ENCODE measurements at places on chromosomes 16 and 17. TPM values are rescaled to one million over a fixed set of nuclear protein-coding genes. Genes with fewer than 3 reads are reported as not detected.

DNA sequence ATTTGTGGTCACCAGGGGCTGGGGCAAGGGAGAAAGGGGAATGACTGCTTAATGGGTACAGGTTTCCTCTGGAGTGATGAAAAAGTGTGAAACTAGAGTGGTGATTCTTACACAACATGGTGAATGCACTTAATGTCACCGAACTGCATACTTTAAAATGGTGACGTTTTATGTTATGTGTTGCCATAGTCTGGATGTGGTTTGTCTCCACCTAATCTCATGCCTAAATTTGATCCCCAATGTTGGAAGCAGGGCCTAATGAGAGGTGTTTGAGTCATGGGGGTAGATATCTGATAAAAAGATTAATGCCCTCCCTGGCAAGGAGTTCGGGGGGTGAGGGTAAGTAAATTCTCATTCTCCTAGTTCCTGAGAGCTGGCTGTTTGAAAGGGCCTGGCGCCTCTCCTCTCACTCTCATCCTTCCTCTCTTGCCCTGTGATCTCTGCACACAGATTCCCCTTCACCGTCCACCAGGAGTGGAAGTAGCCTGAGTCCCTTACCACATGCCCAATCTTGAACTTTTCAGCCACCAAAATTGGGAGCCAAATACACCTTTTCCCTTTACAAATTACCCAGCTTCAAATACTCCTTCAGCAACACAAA, 15.3 kb downstream of the XPO6 start:
- DNase-seq: no peak

TLE7 gene
- total RNA-seq: not detected

GRCh38 chr16:35146723-35147458, 1687.5 kb downstream of the TP53TG3F start:
- no peak for DNase-seq

GRCh38 chr17:40533896-40534295, 31.4 kb downstream of the CCR7 start:
- DNase-seq: no peak

ZFP90 gene
- 36.0 TPM for total RNA-seq

DNA sequence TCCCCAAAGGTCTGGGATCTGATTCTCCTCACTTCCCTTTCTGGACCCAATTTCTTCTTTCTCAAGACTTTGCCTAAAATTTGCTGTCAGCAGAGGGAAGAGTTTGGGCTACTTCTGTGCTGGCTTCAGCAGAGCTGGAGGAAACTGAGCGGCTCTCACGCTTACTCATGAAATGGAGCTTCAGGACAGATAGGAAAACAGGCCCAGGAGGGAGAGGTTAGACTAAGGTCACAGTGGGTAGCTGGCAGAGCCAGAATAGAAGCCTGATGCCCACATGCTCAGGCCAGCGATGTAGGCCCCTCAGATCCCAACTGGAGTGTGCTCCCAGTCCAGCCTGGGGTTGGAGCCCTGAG, 593 bp downstream of the SLC38A7 start:
- peak; percentile 20 for DNase-seq

DNA sequence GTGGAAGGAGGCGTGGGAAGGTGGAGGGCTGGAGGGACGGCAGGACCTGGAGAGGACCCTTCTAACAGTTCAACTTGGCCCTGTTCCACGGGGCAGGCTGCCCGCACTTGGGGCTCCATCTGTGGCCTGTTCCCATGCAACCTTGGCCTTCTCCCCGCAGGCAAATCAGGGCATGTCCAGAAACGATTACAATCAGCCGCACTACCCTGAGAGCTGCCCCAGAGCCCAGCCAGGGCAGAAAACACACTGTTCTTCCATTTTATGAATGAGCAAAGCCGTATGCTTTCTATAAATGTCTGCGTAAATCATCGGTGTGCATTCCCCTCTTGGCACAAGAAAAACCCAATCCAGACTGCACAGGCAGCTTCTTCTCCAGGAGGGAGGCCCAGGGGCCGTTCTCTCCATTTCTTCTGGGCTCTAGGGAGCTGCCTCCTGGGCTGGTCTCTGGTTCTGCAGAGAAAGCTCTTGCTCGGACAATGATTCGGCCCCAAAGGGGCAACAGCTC, 228.7 kb downstream of the SOX9 start:
- DNase-seq: no peak

DNA sequence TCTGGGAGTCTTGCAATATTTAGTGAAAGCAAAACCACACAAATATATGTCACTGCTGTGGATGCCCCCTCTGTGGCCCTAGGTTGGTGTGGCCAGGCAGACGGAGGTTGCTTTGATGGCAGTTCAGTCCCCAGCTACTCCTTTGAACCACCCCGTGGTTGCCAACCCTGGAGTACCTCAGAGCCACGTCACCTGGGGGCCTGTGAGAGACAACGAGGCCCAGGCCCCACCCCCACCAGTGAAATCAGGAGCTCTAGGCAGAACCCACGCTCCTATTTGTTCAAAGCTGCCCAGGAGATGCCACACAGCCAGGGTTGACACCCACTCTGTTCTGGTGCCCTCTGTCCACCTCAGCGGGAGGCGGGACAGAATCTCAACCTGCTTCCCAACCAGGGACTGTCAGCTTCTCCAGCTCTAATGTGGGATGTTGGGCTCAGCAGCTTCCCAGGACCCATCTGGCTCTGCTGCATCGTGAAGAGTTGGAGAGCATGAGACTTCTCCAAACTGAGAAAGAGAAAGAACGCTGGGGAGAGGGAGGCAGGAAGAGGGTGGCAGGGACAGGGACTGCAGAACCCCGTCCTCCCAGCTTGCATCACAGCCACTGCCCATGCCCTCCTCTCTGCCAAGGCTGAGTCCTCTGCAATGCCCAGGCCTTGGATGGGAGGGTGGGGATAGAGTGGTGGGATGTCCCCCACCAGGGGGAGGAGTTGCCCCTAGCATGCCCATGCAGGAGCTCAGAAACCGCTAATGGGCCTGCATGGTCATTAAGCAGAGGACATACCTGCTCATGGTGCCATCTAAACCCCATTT, 81.8 kb downstream of the C16orf78 start:
- DNase-seq: no peak

DNA sequence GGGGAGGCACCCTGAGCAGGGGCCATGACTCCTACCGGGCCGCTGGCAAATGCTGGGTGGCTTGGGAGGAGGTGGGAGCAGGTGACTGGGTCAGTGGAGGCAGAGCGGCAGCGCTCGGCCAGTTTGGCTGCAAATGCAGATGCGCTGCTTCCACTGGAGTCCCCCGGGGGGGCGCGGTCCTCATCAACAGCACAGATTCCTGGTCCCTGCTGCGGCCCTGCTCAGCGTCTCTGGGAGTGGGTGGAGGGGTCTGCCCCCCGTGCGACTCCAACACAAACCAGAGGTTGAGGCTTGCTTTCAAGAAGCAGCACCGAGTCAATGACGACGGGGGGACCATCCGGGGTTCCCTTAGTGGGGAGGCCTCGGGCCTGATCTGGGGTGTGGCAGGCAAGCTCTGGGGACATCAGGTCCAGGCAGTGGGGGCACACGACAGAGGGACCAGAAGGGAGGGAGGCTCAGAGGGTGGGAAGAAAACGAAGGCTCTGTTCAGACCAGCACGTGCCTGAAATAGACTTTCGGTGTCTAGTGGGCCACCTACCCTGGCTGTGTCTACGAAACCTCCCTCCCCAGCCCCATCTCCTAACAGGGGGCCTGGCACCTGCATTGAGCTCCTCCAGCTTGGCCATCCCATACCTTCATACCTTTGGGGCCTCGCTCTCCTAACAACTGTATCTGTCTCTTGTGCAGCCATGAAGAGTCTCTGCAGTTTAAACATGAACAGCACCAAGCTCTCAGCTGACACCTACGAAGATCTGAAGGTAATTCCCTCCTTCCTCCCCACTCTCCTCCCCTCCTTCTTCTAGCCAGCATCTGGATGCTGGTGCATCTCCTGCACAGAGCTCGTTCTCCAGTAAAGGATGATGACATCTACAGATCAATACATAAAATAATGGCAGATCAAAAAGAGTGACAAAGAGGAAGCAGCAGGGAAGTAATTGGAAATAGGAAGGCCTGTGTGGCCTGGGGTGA, 72.5 kb upstream of the PLCG2 start:
- no peak for DNase-seq

DNA sequence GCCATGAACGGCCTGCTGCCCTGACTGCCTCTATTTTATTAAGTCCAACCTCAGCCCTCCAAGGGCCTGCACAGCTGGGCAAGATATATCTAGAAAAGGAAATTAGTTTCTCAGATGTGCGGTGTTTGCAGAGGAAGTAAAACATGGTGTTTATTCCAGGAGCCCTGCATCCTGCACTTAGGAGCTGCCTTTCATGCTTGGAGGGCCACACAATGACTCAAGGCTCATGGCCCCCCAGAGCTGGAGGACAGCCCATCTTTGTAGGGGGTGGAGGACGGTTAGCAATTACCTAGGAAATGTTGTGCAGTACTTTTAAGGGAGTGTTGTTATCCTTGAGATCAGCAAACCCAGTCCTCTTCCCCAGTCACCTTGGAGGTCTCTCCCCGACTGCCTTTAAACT, 80.5 kb downstream of the COPRS start:
- no peak for DNase-seq

DNA sequence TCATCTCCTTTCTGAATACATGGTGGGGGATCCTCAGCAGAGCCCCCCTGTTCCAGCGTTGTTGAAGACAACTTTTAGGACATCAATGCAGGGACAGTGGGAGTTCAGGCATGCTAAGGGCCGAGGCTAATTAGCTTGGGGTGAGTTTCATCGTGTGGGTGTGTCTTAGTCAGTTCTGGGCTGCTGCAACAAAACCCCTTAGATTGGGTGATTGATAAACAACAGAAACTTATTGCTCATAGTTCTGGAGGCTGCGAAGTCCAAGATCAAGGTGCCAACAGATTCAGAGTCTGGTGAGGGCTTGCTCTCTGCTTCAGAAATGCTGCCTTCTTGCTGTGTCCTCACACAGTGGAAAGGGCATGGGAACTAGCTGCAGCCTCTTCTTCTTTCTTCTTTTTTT, 214.0 kb downstream of the NTN1 start:
- no peak for DNase-seq

GRCh38 chr17:32161029-32161428, 18.7 kb downstream of the RHOT1 start:
- no peak for DNase-seq

KRT12 gene
- total RNA-seq: not detected

DNA sequence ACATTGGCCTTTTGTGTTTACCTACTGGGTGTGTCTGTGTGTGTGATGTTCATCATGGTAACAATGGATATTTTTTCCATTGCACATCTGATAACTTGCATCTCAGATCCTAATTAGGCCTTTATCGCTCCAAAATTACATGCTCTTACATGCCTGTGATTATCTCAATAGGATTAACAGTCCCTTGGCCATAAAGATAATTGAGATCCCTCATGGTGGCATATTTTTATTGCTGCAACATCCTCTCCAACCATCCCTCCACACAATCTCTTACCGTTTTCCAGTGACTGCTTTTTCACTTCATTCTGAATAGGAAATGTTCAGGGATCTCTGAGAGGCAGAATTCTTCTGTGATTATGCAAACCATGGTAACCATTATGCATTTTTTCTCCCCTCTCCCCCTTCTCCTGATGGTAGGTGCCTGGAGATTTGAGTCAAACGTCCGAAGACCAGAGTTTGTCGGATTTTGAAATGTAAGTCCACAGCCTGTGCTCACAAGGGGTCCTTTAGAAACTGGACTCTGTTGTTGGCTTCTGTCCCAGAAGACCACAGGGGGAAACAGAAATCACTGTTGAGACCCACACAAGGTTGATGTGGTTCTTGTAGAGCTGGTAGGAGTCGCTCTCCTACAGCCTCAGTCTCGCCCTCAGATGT, 405.5 kb downstream of the CPPED1 start:
- DNase-seq: no peak

GRCh38 chr16:76114681-76115080, 162.5 kb upstream of the CNTNAP4 start:
- no peak for DNase-seq

CDRT15 gene
- total RNA-seq: not detected

GRCh38 chr16:5020551-5020950, 13.2 kb downstream of the NAGPA start:
- DNase-seq: no peak

ASGR2 gene
- not detected for total RNA-seq

All from B cell (primary cell).